KBM-7 (cell line): ENCODE measurements at places on chromosomes 6 and 20.

DNA sequence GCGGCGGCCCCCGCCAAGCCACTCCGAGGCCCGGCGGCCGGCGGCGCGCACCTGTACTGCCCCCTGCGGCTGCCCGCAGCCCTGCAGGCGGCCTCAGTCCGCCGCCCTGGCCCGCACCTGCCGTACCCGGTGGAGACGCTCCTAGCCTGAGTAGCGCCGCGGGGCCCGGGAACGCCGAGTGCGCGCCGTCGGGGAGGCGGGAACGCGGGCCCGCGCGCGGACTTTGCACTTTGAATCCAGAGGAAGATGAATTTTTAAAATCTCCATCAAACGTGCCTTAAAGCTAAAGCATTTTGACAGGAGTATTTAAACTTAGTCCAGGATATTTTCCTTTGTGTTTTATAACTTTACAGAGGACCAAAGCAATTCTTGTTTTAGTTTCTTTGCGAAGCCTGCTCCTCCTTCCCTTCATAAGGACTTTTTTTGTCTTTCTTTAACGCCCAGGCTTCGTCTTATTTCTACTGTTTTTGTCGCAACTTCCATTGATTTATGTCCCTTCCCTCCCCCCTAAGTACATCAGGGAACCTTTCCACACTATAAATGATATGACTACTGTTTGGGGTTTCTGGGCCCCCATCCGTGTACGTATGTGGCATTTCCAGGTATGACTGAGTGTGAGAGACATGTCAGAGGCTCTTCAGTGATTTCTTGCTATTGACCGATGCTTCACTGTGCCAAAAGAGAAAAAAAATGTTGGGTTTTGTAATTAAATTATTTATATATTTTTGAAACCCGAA is 2.0 kb downstream of the FOXQ1 start:
- peak; percentile 9 for DNase-seq

DNA sequence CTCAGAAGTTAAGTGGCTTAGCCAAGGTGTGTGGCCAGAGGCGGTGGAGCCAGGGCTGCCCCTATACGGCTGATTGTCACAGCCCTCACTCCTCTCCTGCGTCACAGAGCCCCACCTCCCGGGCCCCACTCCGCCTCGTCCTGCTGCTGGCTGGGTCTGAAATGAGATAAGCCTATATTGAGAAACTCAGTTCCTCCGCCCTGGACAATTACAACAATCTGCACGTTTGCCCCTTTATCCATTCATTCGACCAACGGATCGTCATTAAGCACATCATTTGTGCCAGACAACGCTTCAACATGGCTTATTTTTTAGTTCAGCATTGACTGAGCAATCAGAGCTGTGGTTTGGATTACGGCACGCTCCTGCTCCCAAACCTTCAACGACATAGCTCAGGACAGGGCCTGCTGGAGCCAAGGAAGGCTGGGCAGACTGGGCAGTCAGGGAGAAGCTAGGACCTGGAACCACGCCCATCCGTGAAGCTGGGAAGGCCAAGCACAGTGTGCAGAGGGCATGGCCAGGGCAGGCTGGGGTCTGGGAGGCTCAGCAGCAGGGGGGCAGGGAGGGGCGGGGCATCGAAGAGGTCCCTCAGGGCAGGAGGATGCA is 16.6 kb upstream of the EZR start:
- no peak for DNase-seq

DNA sequence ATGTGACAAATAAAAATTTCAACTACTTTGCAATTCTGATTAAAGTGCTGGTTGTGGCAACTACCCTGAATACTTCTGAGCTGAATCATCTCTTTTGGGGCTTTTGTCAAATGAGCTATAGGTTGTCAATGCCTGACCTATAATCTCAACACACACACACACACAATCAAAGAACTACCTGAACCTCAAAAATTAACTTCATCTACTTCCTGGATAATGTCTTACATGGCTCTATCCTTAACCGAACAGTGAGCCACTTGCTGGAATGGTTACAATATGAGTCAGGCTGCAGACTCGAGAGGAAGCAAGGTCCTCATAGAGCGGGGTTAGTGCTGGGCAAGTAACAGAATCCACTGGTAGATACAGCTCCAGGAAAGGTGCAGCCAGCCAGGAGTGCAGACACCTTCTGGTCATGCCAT is 70.6 kb upstream of the DST start:
- no peak for DNase-seq

DNA sequence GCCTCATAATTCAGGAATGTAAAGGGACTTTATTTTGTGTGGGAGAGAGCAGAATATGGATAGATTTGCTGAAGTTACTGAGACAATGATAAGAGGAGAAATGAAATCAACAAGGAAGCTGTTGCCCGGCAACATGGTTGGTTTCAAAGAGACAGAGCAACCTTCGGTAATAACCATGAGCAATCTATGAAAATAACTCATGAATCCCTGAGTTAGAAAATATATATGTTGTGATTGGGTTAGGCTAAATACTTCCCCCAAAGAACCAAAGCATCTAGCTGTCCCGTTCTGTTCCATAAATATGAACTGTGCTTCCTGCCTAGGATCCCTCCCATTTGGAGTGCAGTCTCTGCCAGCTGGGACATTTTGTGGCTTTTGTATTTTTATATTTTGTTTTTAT is 23.1 kb downstream of the SERPINB1 start:
- DNase-seq, result peak; percentile 51

GRCh38 chr6:148890652-148891404 is 144.0 kb downstream of the UST start:
- no peak for DNase-seq

GRCh38 chr6:112877134-112878100 is 530.3 kb downstream of the RFPL4B start:
- DNase-seq, result no peak

DNA sequence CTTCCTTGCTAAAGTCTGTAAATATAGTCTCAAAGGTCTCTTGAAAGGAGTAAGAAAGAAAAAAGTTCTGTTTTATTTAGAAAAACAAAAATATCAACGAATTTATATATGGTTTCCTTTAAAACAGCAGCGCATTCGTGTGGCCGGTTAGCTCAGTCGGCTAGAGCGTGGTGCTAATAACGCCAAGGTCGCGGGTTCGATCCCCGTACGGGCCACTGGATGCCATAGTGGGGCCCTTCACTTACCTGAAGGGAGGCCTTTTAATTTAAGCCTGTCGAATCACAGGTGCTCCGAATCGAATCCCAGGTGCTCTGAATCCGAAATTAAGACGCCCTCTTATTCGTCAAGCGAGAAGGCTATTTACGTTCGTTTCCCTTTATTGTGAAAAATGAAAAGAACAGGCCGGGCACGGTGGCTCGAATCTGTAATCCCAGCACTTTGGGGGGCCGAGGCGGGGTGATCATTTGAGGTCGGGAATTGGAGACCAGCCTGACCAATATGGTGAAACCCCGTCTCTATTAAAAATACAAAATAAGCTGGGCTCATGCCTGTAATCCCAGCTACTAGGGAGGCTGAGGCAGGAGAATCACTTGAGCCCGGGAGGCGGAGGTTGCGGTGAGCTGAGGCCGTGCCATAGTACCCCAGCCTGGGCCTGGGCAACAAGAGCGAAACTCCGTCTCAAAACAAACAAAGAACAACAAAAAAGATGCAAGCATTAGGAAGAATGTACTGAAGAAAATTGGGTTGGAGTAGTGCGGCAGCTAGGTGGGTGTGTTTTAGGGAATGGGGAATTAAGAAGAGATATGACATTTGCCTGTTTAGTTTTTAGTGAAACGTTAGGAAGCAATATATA is 195.8 kb upstream of the ZNF184 start:
- DNase-seq, result no peak

- DNase-seq, result no peak
These were observed 299.1 kb upstream of the PRDM1 start for GRCh38 chr6:105786890-105787655.

DNA sequence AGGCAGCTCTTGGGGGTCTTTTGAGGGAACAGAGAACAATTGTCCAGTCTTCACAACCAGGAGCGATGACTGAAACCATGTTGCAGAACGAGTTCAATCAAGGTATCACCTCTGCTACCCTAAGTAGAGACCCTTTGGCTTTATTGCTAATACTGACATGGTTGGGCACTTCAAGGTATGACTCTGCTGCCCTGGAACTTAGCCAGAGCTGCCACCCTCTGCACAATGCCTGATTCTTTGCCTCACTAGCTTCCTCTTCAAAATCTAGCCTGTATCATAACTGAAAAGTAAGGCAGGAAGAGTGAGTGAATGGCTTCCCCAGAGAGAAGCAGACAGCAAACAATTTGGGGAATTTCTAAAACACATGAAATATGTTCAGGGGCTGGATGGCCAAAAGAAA is 592.7 kb upstream of the NRSN1 start:
- no peak for DNase-seq

- DNase-seq, result no peak
These were observed 374.5 kb downstream of the RNGTT start for GRCh38 chr6:88588938-88589337.
